Stimulated activated CD4-positive, alpha-beta T cell treated with anti-CD3 and anti-CD28 coated beads, Interleukin-2, amount 100 ng/mL, for 4 hours (primary cell): ENCODE measurements at places on chromosomes 4 and X.

DNA sequence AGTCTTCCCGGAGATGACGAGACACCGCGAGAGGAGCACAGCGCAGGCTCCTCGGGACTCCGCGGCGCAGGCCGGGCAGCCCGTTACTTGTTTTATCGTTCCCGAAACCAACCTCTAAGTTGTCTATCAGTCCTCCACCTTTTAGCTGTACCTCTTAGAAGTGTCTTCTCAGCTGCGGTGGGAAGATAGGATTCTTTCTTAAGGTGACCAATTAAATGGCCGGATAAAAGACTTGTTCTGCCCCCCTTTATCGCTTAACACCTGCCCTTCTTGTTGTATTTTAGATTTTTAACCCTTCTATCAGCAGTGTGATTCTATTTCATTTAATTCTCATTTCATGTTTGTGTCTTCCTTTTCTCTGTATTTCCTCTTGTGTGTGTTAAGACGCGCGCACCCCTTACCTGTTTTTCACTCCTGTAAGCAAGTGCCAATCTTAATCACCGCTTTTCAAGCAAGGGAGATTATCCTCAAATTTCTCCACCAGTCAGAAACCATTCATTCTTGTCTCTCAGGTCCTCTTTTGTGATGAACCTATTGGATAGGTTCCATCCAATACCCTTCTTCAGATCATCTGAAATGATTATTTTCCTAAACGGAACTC lies at the start of gene SLC9B2:
Gene SLC9B2, minus strand, starts transcription at position 15 of the 601 bp plus-strand sequence. CDS start 9,211 bp downstream, outside the sequence.
- DNase-seq, result peak; percentile 42

DNA sequence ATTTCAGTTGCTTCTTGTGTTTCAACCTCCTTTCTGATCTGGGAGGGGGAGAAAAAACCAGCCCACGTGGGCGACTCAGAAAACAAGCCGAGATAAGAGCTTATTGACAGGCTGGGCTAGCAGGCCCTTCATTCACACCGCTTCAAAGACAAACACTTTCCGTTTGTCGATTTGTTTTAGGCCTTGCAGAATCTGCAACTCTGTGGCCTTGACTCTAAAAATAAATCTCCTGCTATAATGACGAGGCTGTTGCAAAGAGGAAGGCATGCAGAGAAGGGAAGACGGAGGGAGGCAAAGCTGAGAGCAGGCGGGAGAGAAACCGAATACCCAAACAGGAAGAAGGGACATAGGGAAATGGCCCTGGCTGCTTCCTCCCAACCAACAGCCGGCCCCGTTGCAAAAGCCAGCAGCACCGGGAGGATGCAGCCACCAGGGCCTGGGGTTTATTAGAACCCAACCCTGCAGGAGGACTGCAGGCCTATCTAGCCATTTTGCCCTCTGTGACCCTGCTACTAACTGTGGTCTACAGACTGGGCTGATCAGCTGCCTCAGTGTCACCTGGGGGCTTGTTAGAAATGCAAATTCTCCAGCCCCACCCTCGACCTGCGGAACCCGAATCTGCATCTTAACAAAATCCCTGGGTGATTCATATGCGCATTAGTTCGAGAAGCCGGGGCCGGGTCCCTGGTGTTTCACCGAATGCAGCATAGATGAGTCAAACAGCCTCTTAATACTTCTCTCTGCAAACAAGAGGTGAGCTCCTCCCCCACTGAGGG lies 325.5 kb downstream of the BCOR start:
- peak; percentile 51 for DNase-seq

- no peak for DNase-seq
Observed at GRCh38 chr4:18815779-18816173, 794.2 kb upstream of the LCORL start.

GRCh38 chr4:30717208-30718020 lies 2.8 kb upstream of the PCDH7 start:
- no peak for DNase-seq

GRCh38 chr4:5711479-5712184 lies 631 bp downstream of the EVC start:
- DNase-seq, result no peak

DNA sequence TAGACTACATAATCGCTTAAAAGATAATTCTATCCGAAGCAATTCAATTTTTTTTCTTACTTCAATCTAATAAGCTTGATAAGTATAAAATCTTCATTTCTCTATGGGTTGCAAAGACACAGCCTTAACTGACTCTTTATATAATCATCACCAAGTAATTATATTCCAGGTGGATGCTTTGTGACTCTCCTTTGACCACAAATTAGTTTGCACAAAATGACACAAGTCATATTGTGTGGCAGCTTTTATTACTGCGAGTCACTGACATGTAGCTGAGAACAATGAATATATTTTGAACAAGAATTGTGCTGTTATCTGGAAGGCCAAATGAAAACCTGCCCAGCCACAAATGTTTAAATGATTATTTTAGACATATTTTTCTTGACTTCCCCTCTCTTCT lies 1727.8 kb downstream of the ARAP2 start:
- no peak for DNase-seq

DNA sequence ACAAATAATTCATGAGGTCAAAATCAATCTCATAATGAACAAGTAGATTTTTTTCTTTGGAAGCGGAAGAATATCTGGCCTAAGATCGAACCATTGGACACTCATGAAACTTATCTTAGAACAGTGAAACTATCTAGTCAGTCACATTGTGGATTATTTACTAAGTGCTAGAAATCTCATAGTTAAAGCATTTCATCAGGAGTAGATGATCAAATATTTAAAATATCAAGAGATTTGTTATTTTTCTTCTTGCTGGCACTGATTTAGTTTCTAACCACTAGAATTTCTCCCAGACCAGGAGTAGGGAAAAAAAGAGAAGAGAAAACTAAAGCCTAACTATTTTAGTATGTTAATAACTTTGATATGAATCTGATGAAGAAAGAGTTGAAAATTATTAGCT lies 105.5 kb downstream of the SHROOM3 start:
- DNase-seq, result no peak

GRCh38 chr4:73943555-73943954 lies 38.3 kb downstream of the PF4 start:
- DNase-seq, result no peak

DNA sequence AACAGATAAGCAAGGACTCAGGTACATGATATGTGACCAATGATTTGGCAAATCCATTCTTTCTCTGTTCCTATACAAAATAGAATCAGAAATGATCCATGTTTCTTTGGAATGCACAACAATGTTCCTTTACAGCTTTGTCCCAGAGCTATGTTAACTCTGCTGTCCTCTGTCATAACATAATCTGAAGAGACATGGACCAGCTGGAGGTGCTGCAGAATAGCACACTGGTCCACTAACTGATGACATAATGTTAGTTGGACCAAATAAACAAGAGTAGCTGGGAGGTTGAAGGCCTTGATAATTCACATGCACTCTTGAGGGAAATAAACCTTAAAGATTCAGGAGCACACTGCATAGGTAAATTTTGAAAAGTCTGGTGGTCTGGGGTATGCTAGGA lies 23.0 kb upstream of the DHX15 start:
- DNase-seq, result no peak

- DNase-seq, result no peak
Observed at GRCh38 chrX:10259716-10260115, 102.9 kb downstream of the CLCN4 start.

DNA sequence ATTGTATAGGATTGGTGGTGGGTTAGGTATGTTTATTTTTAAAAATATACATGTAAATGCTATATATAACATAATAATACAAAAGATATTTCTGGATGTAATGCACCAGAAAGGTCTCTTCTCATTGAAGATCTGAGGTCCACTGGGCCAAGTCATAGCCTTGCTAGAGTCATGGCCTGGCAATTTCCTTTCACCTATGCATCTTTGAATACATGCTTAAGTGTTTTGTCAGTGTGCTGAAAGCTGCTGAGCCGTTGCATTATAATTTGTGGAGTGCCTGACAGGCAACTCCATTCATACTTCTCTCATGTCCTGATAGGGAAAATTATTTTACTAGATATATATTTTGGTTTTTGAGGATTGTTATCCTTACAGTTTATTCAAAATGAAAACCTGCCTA lies 410.2 kb upstream of the CT83 start:
- DNase-seq, result no peak

GRCh38 chrX:151985955-151986354 lies 11.5 kb upstream of the GABRE start:
- no peak for DNase-seq

GRCh38 chr4:142721187-142721586 lies 124.9 kb downstream of the INPP4B start:
- DNase-seq, result no peak

DNA sequence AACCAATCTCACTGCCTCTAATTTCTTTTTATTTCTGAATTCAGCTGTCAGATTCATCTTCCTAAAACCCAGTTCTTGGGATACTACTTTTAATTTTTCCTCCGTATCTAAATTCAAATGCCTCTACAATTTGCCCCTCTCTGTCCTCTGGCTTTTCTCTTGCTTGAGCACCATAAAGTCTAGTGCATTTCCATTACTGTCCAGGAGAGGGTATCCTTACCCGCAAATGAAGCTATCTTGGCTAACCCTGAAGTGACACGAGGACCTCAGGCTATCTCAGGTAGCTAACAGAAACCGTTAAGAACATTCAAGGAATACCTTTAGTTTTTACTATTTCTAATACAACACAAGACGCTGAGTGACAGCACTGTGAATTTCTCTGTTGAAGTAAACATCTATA lies 49.4 kb upstream of the PRR32 start:
- DNase-seq, result no peak

DNA sequence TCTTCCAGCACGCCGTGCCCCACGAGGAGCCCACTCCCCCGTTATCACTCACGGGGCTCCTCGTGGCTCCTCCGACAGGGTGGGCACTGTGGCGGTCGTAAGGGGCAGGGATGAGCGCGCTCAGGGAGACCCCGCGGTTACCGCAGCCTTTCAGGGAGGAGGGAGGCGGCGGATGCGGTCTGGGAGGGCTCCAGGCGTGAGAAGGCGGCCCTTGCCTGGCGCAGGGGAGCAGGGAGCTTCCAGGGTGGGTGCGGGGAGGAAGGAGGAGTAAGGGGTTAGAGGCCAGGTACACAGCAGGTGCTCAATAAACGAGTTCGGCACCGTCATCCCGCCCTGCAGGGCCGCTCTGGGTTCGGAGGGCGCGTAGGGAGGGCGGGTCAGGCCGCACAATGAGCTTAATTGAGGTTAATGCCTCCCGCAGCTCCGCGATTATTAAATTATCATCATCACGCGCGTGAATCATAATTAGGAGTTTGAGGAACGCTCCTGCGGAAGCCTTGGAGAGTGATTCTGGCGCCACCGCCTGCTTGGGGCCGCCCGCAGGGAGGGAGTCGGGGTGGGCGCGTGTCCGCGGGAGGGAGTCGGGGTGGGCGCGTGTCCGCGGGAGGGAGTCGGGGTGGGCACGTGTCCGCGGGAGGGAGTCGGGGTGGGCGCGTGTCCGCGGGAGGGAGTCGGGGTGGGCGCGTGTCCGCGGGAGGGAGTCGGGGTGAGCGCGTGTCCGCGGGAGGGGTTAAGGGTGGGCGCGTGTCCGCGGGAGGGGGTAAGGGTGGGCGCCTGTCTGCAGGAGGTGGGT lies 7.6 kb upstream of the NKX1-1 start:
- no peak for DNase-seq

GRCh38 chr4:128162434-128162833 lies 101.3 kb downstream of the LARP1B start:
- DNase-seq, result no peak

- no peak for DNase-seq
Observed at GRCh38 chr4:11765849-11766453, 337.3 kb upstream of the HS3ST1 start.

GRCh38 chr4:14445882-14446281 lies 556.4 kb upstream of the CPEB2 start:
- no peak for DNase-seq

- DNase-seq, result no peak
Observed at GRCh38 chrX:124332481-124333424, at the start of gene TEX13D. TEX13D (plus strand) TSS chrX:124332660; CDS start chrX:124332918, 258 bp downstream.

DNA sequence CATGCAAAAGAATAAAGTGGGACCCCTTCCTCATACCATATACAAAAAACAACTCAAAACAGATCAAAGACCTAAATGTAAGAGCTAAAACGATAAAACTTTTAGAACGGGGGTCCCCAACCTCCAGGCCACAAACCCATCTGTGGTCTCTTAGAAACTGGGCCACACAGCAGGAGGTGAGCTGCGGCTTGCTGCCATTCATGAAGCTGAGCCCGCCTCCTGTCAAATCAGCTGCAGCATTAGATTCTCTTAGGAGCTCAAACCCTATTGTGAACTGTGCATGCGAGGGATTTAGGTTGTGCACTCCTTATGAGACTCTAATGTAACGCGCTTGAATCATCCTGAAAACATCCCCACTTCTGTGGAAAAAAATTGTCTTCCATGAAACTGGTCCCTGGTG lies 7.0 kb upstream of the GATA1 start:
- no peak for DNase-seq

- no peak for DNase-seq
Observed at GRCh38 chr4:74408639-74409038, 36.3 kb upstream of the AREG start.

DNA sequence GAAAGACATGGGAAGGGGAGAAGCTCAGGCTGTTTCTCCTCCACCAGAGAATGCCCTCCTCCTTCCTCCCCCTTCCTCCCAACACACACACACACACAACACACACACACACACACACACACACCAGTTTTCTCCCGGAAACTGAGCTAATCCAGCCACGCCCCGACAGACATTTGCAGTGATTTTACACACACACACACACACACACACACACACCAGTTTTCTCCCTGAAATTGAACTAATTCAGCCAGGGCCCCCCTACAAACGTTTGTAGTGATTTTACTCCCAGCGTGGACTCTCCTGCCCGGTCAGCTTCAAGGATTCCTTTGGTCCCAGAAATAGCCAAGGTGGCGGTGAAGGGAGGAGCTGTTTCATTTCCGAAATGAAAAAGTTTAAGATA lies 32.9 kb upstream of the STX18 start:
- no peak for DNase-seq

GRCh38 chr4:183478123-183478522 lies 26.7 kb upstream of the ING2 start:
- no peak for DNase-seq

- DNase-seq, result no peak
Observed at GRCh38 chrX:39982948-39983347, 114.8 kb downstream of the BCOR start.

DNA sequence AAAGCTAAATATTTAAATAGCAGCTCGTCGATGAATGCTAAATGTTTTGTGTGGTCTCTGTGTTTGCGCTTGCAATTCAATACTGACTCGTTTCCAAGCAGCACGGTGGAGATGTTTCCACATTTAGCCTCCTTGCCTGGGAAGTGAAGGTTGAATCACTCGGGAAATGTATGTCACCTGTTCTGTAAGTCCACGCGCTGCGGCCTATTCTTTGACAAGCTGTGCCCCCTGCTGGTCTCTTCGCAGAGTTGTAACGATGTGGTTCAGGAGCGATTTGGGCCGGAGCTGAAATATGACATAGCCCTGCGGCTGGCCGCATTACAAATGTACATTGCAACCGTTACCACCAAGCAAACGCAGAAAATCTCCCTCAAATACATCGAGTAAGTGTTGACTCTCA lies 89.6 kb upstream of the PRPS2 start:
- no peak for DNase-seq
